Occipital lobe (tissue), 3 donors: ENCODE measurements at places on chromosomes 16 and 17.

DNA sequence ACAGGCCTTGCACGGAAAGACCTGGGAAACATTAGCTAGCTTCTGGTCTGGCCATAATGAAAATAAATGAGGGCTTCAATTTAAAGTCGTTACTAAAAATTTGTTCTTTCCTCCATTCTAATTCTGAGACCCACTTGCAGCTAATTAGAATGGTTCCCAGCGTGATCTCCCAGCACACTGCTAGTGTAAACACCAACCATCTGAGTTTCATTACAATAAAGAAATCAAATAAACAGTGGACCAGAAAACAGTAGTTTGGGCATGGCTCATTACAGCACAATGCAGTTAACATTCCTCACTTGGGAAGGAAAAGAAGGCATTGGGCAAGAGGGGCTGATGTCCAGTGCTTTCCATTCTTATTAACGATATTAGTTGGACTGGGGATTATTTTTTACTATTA, 410.9 kb upstream of the SOX9 start:
- DNase-seq: no peak

- no peak for DNase-seq
Measured at GRCh38 chr16:86763819-86764218, 185.5 kb downstream of the FOXL1 start.

GRCh38 chr17:1077581-1077985, 80.7 kb downstream of the TIMM22 start:
- DNase-seq: no peak

DNA sequence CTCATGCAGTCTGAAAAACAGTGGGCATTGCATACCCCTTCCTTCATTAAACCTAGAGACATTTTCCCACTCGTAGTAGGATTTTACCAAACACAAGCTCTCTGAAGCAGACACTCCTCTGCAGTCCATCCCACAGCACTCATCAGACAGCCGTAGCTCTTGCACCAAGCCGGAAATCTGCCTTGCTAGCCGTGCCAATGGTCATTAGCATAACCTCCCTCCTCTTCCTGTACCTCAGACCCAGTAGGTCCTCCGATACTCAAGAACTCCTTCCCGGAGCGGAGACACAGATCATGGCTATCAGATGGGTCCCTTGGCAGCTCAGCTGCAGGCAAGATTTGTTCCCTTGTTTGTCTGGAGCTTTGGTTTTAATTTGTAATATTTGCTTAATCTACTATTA, 483.1 kb upstream of the PSMD7 start:
- DNase-seq: no peak

DNA sequence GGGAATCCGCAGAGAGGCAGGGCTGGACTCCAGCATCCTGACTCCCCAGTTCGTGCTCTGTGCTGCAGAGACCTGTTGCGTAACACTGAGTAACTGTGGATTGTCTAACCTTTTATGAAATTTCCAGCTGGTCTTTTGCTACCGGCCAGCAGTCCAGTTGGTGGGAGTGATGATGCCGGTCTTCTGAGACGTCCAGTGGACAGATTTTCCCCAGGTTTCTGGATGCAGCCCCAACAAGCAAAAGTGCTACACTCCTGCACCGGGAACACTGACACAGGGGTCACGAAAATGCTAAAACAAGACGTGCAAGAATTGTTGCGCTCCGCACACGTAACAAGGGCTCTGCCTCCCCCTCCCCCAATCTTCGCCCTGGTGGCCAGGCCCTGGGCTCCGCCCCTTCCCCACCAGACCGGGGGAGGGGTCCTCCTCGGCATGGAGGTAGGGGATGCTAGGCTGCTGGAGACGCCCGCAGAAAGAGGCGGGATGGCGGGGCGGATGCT, 701 bp upstream of the MRC2 start:
- no peak for DNase-seq

DNA sequence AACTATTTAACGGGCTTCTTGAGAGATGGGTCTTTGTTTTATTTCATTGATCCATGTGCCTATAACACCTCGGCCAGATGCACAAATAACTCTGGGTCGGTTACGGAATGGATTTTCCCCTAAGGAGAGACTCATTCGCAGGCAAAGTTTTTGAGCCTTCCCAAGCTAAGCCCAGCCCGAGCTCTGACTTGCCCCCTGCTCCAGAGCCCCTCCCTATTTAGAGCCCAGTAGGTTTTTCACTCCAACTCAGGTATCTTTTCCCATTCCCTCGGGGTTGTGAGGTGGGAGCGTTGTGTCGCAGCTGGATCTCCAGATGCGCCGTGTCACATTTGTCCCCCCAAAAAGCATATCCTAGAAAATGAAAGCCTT, 812 bp upstream of the MYOCD start:
- no peak for DNase-seq

DNA sequence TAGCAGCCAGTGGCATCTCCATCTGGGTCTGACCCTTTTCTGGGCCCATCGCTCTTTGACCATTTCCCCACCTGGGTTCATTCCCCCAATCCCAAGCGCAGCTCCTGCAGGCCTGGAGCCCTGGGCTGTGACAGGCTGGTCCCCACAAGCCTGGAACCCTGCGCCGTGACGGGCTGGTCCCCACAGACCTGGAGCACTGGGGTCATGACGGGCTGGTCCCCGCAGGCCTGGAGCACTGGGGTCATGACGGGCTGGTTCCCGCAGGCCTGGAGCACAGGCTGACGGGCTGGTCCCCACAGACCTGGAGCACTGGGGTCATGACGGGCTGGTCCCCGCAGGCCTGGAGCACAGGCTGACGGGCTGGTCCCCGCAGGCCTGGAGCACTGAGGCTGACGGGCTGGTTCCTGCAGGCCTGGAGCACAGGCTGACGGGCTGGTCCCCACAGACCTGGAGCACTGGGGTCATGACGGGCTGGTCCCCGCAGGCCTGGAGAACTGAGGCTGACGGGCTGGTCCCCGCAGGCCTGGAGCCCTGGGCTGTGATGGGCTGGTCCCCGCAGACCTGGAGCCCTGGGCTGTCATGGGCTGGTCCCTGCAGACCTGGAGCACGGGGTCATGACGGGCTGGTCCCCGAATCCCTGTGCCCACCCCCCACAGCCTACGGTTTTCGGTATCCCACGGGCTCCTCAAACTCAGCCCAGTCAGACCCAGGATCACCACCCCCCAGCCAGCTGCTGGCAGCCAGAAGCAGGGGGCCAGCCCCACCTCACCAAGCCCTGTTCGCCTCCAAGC, 16.6 kb downstream of the TMC6 start:
- no peak for DNase-seq

DNA sequence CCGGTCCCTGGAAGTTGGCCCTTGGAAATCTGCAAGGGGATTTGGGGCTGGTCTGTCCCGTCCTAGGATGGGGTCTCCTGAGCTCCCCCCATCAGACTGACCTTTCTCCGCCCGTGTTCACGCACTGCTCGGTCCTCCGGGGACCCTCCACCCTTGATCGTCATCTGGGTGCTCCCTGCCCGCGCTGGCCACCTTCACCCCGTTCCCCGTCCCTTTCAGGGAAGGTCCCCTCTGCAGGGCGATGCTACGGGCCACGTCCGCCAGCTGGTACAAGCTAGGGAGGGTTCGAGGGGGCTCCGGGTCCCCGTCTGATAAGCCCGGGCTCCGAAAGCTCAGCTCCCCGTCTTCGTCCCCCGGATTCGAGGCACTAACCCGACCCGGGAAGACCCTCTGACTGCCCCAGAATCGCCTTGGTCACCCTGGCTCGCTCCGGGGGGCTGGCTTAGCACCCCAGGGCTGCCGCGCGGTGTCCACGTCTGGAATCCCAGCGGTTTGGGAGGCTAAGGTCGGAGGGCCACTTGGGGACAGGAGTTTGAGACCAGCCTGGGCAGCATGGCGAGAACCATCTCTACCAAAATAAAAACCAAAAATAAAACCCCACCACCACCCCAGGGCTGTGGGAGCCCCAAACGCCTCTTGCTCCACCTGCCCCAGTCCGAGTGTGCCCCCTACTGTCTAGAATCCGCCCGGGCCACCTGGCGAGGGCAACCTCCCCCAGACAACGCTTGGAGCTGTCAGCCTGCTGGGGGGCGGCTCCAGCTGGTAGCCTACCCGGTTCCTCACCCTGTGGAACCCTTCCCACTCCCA, 1.1 kb upstream of the SLC43A2 start:
- no peak for DNase-seq

DNA sequence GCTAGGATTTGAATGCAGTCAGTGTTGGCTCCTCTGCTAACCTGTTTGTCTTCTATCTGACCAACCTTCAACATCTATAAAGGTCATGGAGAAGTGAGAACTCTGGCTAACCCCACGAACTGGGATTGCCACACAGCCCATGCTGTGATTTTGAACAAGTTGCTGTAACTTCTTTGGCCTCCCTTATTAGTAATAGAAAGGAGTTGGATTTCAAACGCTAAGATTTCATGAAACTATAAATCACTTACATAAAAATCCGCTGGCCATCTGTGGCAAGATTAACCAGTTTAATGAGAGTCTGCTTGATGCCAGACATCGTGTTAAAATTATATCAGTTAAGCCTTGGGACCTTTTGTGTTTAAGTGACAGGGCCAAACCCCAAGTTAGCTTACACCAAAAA, 53.4 kb downstream of the HSD17B2 start:
- no peak for DNase-seq

GRCh38 chr16:81440888-81441761, 3.5 kb upstream of the CMIP start:
- DNase-seq: no peak
